MG63 (cell line): ENCODE measurements at places on chromosomes 11 and 22. TPM values are rescaled to one million over a fixed set of nuclear protein-coding genes. Genes with fewer than 3 reads are reported as not detected.

Gene ELFN2
- total RNA-seq = 0.07 TPM in 1 of 2 replicates, not detected in the other

Gene SCGB2A2
- not detected in 2 replicates for total RNA-seq

Gene RASGRP2
- total RNA-seq = not detected in 2 replicates

Gene ART1
- not detected in 2 replicates for total RNA-seq

Gene WNT11
- not detected in 2 replicates for total RNA-seq

Gene YPEL1
- total RNA-seq = 0.07 TPM in 1 of 2 replicates, not detected in the other

Gene SMTN
- 26.0 and 37.7 TPM in 2 replicates for total RNA-seq

Gene MS4A7
- total RNA-seq = not detected in 2 replicates

Gene NCAM1
- 6.2 and 11.2 TPM in 2 replicates for total RNA-seq

Gene GDPD4
- not detected in 2 replicates for total RNA-seq

Gene C11orf87
- total RNA-seq = not detected in 2 replicates

Gene SCO2
- total RNA-seq = 1.2 and 3.2 TPM in 2 replicates

Gene TRAPPC4
- total RNA-seq = 54.2 and 91.6 TPM in 2 replicates

Gene FBXO7
- total RNA-seq = 66.8 and 97.9 TPM in 2 replicates

Gene PISD
- 16.0 and 30.5 TPM in 2 replicates for total RNA-seq

Gene C11orf86
- 0.59 TPM in 1 of 2 replicates, not detected in the other for total RNA-seq

Gene PTGDR2
- total RNA-seq = not detected in 2 replicates

Gene ANO5
- total RNA-seq = not detected in 2 replicates

Gene LAYN
- 57.3 and 72.7 TPM in 2 replicates for total RNA-seq

Gene OR2AT4
- not detected in 2 replicates for total RNA-seq

Gene OVOL1
- total RNA-seq = not detected in 2 replicates

Gene ASRGL1
- total RNA-seq = 5.1 and 6.0 TPM in 2 replicates

Gene BEST1
- total RNA-seq = not detected in 2 replicates

Gene KRTAP5-7
- not detected in 2 replicates for total RNA-seq

Gene ABCG4
- total RNA-seq = not detected in 2 replicates

Gene FGF19
- not detected in 2 replicates for total RNA-seq

Gene OR8D1
- total RNA-seq = not detected in 2 replicates

Gene OR51I1
- total RNA-seq = not detected in 2 replicates

Gene SEZ6L
- total RNA-seq = not detected in 2 replicates

Gene TMPRSS5
- not detected in 2 replicates for total RNA-seq

Gene PTPRCAP
- not detected in 2 replicates for total RNA-seq

Gene TRIM51
- total RNA-seq = not detected in 2 replicates

Gene MGAT3
- 0.20 TPM in 1 of 2 replicates, not detected in the other for total RNA-seq

Gene OR51B2
- total RNA-seq = not detected in 2 replicates

Gene SERHL2
- total RNA-seq = 0.20 and 1.9 TPM in 2 replicates

Gene GAL3ST3
- not detected in 2 replicates for total RNA-seq

Gene MMP7
- total RNA-seq = not detected in 2 replicates

Gene SLC7A4
- not detected in 2 replicates for total RNA-seq

Gene PDGFD
- total RNA-seq = 0.95 and 4.6 TPM in 2 replicates

Gene ROM1
- 2.5 and 8.5 TPM in 2 replicates for total RNA-seq

Gene GSTT2B
- 23.8 and 23.9 TPM in 2 replicates for total RNA-seq

Gene MIAT
- total RNA-seq = 0.33 TPM in 1 of 2 replicates, not detected in the other

Gene MIOX
- total RNA-seq = 0.35 TPM in 1 of 2 replicates, not detected in the other

Gene MS4A1
- not detected in 2 replicates for total RNA-seq

Gene SLN
- total RNA-seq = not detected in 2 replicates

Gene BAD
- 127 and 166 TPM in 2 replicates for total RNA-seq

Gene FXYD2
- total RNA-seq = not detected in 2 replicates

Gene DAGLA
- total RNA-seq = 1.3 and 1.4 TPM in 2 replicates

Gene RIMBP3B
- 0.03 and 1.3 TPM in 2 replicates for total RNA-seq

Gene NRXN2
- total RNA-seq = 4.2 and 12.7 TPM in 2 replicates

Gene UPK3A
- not detected in 2 replicates for total RNA-seq
